ENCODE measurements at places on chromosomes 7 and 10. TPM values are rescaled to one million over a fixed set of nuclear protein-coding genes. Genes with fewer than 3 reads are reported as not detected.

Gene PFKFB3
- total RNA-seq: 33.2 TPM

Gene OPN1SW
- not detected for total RNA-seq

- peak; percentile 67 for DNase-seq
These were observed 27.2 kb downstream of the GRID1 start for GRCh38 chr10:86339226-86339865.

GRCh38 chr10:119365773-119366599, 158.6 kb downstream of the GRK5 start:
- no peak for DNase-seq

GRCh38 chr7:27210441-27211083, 10.7 kb upstream of the HOXA13 start:
- peak; percentile 84 for DNase-seq

Data from posterior vena cava (tissue), 2 donors.